Activated CD4-positive, alpha-beta T cell treated with anti-CD3 and anti-CD28 coated beads, Interleukin-2, amount 50 U/mL, for 1 hour (primary cell): ENCODE measurements at places on chromosomes 11 and 22.

DNA sequence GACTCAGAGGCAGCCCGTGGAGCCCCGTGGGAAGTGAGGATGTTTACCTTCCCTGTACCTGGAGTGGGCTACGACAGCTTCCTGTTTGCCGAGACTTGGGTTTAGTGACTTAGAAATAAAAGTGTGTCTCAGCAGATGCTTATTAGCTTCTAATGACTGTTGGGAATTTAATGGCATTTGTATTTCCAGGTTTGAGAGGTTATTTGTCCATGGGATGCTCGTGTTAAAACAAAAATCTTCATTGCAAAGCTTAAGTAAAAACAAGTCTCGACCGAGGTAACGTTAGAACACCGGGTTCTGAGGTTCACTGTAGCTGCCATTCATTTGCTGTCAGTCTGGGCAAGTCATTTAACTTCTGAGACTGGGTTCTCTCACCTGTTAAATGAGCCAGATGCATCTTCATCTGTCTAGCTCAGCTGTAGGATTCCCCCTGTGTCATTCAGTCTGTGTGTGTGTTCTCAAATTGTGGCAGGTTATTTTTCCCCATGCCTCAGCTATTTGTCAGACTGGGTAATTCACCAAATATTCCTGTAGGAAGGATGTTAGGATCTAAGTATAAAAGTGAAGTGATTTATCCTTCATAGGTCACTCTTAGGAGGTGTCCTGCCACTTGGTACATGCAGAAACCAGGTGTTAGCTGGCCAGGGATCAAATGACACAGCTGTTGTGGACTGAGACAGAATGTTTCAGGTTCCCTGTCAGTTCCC lies 791 bp downstream of the EI24 start:
- no peak for DNase-seq

GRCh38 chr11:132186699-132187098 lies 816.3 kb downstream of the NTM start:
- DNase-seq: no peak

- no peak for DNase-seq
Observed at GRCh38 chr11:128691802-128692752, 1.8 kb upstream of the FLI1 start.

- no peak for DNase-seq
Observed at GRCh38 chr22:36731916-36732315, 28.4 kb upstream of the CACNG2 start.

- DNase-seq: no peak
Observed at GRCh38 chr11:80083531-80083951, 642.7 kb upstream of the TENM4 start.

DNA sequence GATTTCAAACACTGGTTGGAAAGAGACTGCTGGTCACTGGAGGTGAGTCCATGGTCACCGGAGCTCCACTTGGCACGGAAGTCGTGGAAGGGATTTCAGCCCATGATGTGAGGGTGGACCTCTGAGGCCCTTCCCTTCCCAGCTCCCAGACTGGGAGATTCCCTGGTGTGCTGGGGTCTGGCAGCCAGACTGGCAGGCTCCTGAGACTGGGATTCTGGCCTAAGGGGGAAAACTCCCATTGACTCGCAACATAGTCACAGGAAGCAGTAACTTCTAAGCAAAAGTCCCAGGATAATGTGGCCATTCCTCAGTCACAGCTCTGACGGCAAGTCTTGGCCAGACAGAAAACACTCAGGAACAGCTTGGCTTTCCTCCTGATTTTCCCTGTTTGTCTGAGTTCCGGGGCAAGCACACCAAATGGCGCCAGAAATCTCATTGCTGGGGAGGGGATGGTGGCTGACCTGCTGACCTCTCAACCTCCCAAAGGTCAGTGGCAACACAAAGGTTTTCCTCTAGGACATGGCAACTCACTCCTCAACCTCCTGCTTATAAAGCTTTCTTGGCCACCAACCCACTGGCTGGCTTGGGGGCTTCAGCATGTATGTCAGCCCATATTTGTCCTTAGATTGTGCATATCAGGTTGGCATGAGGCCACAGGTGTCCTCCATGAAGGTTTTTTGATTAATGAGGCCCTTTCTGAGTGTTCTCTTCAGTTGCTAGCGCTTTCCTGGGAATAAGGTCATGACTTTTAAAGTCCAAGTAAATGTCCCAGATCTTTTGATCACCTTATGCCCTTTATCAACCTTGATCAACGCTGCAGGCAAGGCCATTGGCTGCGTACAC lies 99.5 kb downstream of the CCDC81 start:
- no peak for DNase-seq

DNA sequence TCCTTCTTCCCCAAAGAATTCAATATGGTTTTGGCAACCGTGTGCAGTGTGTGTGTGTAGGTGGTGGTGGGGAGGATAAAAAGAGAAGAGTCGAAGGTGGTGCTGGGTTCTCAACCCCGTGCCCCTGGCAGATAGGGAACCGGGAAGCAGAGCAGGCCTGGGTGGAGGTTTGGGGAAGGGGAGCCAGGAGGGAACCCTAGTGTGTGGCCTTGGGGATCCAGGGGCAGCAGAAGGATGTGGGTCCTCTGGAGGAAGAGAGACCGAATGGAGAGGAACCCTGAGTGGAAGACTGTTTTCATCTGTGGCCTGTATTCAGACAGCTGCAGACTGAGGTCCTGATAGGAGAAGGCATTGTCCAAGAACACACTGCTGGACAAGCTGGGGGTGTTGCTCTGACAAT lies 73.3 kb upstream of the B3GAT1 start:
- no peak for DNase-seq

- no peak for DNase-seq
Observed at GRCh38 chr11:134797411-134798089, 385.5 kb upstream of the B3GAT1 start.

DNA sequence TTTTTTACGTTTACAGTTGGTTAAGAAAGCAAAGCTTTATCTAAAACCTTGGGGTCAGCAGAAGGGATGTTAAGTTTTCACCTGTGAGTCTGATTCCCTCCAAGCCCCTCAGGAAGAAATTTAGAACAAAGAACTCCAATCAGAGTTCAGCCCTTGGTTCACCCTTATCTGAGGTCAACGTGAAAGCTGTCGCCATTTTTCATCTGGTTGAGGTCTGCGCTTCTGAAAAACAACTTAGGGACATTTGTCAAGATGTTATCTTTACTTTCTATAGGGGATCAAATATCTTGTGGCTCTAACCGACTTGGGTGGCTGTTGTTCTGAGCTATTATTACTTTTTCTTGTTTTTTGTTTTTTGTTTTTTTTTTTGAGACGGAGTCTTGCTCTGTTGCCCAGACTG lies 30.0 kb downstream of the RGL4 start:
- DNase-seq: no peak

DNA sequence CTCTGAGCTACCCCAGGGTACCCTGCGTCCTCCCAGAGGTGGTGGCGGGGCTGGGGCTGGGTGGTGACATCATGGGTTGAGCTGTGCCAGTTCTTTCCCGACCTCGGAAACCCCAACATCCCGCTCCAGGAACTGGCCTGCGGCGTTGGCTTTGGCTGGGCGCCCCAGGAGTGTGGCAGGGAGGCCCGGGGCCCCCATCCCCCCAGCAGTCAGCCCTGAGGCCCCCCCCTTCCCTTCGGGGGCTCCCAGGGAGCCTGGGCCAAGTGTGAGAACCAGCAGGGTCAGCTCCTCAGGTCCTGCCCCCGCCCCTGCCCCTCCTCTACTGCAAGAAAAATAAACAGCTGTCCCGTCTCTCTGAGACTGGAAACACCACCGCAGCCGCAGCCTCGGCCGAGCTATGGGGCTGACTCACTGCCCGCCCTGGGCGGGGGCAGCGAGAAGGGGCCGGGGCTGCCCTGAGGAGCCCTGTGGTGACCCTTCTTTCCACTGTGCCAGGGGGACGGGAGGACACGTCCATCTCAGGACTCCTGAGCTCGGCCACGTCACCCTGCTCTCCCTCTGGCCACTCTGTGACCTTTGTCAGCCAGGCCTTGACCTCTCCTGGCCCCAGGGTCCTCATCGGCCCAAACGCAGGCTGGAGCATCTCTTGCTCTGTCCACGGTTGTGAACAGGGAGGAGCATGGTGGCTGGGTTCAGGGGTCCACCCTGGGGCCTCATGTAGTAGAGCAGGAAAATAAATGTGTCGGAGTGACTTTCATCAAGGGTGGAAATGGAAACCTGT lies 73.4 kb downstream of the WNT7B start:
- no peak for DNase-seq

DNA sequence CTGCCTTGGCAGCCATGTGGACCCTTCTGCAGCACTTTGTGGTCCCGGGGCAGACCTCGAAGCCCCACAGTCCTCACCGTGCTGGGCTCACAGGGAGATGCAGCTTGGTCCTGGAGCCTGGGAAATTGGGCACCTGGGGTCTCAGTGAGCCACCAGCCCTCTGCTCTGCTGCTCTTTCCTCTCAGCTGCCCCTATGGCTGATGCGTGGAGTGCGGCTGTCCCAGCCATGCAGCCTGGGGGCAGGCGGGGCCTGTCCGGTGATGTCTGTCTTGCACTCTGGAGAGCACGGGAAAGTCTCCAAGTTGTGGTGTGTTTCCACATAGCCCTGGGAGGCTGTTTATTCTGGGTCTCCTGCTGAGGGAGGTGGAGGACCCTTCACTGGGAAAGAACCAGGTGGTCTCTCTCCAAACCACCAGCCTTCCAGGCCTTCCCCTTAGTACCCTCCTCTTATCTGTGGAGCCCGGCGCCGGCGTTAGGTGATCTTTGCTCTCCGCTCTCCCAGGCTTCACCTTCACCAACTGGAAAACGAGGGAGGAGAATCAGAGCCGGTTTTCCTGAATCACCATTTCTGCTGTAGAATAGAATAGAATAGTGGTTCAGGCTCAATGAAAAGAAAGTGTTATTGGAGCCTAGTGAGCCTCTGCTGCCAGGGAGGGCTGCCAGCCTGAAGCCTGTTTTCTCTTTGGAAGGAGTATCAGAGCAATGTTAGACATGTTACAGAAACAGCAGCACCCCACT lies 41.2 kb upstream of the GRAMD4 start:
- no peak for DNase-seq
